Esophagus squamous epithelium (tissue), 5 donors: ENCODE measurements at places on chromosomes 2 and 18. TPM values are rescaled to one million over a fixed set of nuclear protein-coding genes. Genes with fewer than 3 reads are reported as not detected.

Gene SLC38A11
- total RNA-seq, result not detected

Gene HOXD1
- not detected for total RNA-seq

Gene CYTIP
- total RNA-seq, result 12.4 TPM

Gene PSMA8
- total RNA-seq, result not detected

Gene CXCR1
- total RNA-seq, result not detected

Gene ACTG2
- 110 TPM for total RNA-seq

GRCh38 chr2:86330001-86330400 lies 7.4 kb downstream of the REEP1 start:
- H3K4me3 ChIP-seq, result no peak overlapping the region
- DNase-seq, result no peak
- H3K36me3 ChIP-seq, result no peaks in the 10 kb centered on the region
- no peak overlapping the region for H3K27ac ChIP-seq
- H3K4me1 ChIP-seq, result no peaks in the 10 kb centered on the region
- no peaks in the 10 kb centered on the region for H3K27me3 ChIP-seq

GRCh38 chr18:75581336-75582131 lies 154.0 kb upstream of the SMIM21 start:
- no peak overlapping the region for H3K4me3 ChIP-seq
- no peaks in the 10 kb centered on the region for H3K27me3 ChIP-seq
- no peaks in the 10 kb centered on the region for H3K36me3 ChIP-seq
- H3K27ac ChIP-seq, result no peak overlapping the region
- no peaks in the 10 kb centered on the region for H3K4me1 ChIP-seq

- H3K36me3 ChIP-seq, result no peaks in the 10 kb centered on the region
- no peaks in the 10 kb centered on the region for H3K27me3 ChIP-seq
- peaks cover 30% of the 10 kb centered on the region for H3K4me1 ChIP-seq
- peak overlapping the region; percentile 86 for H3K27ac ChIP-seq
Observed at GRCh38 chr2:230794497-230794896, 70.2 kb upstream of the ITM2C start.

DNA sequence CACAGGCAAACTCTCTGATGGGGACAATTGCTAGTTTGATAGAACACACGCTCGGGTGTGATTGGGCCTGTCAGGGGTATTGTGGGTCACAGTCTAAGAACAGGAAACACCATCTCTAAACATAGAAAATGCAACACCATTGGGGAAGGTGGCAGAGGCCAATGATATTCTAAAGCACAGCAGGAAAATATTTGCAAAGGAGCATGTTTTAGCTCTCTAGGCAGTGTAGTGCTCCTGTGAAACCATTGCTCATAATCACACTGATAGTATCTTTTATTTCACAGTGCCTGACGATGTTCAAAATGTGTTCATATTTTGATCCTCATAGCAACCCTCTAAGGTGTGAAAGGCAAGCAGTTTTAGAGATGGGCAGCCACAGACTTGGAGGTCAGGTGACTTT lies 224.2 kb downstream of the CD226 start:
- no peak overlapping the region for H3K4me3 ChIP-seq
- no peaks in the 10 kb centered on the region for H3K27me3 ChIP-seq
- H3K36me3 ChIP-seq, result no peaks in the 10 kb centered on the region
- no peak for DNase-seq
- H3K4me1 ChIP-seq, result no peaks in the 10 kb centered on the region

- peak overlapping the region; percentile 61 for H3K27ac ChIP-seq
- no peak for DNase-seq
- H3K27me3 ChIP-seq, result no peaks in the 10 kb centered on the region
Observed at GRCh38 chr18:48375150-48375800, 33.9 kb downstream of the ZBTB7C start.

- H3K4me1 ChIP-seq, result no peaks in the 10 kb centered on the region
- H3K27me3 ChIP-seq, result no peaks in the 10 kb centered on the region
- no peak overlapping the region for H3K4me3 ChIP-seq
- no peak for DNase-seq
Observed at GRCh38 chr18:26301681-26302080, 75.4 kb downstream of the TAF4B start.

GRCh38 chr2:197828464-197829135 lies 24.2 kb downstream of the PLCL1 start:
- no peaks in the 10 kb centered on the region for H3K36me3 ChIP-seq
- H3K4me3 ChIP-seq, result no peak overlapping the region
- no peaks in the 10 kb centered on the region for H3K27me3 ChIP-seq
- peaks cover 3% of the 10 kb centered on the region for H3K4me1 ChIP-seq
- no peak for DNase-seq
- no peak overlapping the region for H3K27ac ChIP-seq

DNA sequence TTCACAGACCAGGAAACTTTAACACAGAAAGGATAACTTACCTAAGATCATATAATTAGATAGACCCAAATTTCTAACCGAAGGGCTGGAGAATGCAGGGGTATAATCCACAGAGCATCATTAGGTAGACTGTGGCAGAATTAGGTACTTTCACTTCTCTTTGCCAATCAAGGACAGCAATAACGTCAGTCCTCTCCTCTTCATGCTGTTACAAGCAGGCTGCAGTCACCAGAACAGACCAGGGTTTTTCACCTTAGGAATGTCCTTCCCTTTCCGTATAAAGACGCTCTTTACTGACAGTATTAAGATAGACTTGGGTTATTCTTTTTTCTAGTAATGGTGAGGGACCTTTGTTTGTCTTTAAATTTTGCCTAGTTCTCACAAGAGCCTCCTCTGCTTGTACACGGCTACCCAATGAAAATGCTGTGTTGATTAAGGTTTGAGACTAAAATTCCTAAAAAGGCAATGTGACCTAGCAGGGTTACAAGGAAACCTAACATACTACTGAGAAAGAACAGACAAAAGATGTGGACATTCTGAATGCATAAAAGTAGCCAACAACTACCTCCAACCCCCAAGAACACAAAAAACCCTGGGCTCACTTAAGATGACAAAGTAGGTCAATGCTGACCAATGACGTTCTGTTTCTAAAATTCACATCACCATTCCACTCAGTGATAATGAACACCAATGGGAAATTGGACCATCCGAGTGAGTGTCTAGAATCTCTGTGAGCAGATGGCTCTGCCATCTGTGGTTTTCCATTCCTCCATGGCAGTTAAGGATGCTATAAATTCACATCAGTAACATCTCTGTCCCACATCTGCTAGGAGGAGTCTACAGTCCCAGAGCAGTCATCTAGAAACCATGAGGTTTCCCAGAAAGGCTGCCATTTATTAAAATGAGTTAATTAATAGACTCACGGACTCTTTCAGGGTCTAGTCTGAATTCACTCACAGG lies 2.1 kb downstream of the PDIA6 start:
- H3K4me3 ChIP-seq, result no peak overlapping the region
- peak overlapping the region; percentile 0 for H3K27ac ChIP-seq
- H3K36me3 ChIP-seq, result no peaks in the 10 kb centered on the region

DNA sequence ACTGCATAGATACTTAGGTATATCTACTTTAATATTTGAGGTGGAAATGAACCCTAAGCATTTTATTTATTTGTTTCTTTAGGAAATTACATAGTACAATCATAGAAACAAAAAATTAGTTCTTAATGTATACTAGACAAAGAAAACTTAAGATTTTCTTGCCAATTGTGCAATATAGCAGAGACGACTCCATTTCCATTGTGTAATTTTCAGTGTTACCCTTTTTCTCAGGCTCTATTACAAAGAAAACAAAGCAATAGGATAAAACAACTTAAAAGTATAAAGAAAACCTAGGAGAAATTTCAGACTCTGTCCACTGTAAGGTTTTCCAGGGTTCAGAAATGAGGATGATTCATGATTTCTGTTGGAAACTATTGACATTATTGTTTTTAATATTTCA lies 89.0 kb upstream of the SERTAD2 start:
- no peak overlapping the region for H3K27ac ChIP-seq
- H3K4me3 ChIP-seq, result no peak overlapping the region
- no peaks in the 10 kb centered on the region for H3K36me3 ChIP-seq
- H3K27me3 ChIP-seq, result no peaks in the 10 kb centered on the region
- no peak for DNase-seq

DNA sequence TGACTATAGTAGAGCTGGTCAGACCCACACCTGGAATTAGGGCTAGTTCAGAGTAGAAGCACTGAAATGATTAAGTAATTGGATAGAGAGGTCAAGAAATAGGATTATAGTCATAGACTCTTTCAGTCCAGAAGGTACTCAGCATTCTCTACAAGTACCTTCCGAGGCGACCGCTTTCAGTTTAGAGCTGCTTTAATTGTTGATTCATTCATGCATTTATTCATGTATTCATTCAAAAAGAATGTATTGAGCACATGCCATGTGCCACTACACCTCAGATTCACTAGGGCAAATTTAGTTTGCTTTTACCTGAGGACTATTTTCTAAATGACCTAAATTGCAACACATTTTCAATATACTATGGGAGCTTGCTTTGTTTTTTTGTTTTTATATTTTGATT lies 48.7 kb downstream of the CRIM1 start:
- no peak overlapping the region for H3K27ac ChIP-seq
- no peak for DNase-seq
- H3K27me3 ChIP-seq, result no peaks in the 10 kb centered on the region
- no peaks in the 10 kb centered on the region for H3K36me3 ChIP-seq
- peaks cover 10% of the 10 kb centered on the region for H3K4me1 ChIP-seq
- H3K4me3 ChIP-seq, result no peak overlapping the region

DNA sequence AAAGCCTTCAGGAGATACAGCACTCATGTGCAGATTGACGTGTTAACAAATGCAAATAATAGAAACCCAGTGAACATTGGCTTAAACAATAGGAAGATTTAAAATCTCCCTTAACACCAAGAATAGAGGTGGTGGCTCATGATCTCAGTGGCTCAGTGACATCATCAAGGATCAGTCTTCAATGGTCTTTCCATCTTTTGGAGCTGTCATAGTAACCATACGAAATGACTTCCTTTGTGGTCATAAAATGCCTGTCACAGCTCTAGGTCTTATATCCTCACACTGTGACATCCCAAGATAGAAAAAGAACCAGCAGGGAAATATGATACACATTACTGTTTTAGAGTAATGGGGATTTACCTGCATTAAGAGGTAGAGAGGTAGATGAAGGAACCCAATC lies 59.6 kb upstream of the ACKR3 start:
- no peak overlapping the region for H3K4me3 ChIP-seq
- no peak overlapping the region for H3K27ac ChIP-seq
- no peaks in the 10 kb centered on the region for H3K27me3 ChIP-seq
- DNase-seq, result no peak
- H3K4me1 ChIP-seq, result no peaks in the 10 kb centered on the region

GRCh38 chr2:23520256-23520655 lies 135.3 kb downstream of the KLHL29 start:
- no peak overlapping the region for H3K4me3 ChIP-seq
- peaks cover 40% of the 10 kb centered on the region for H3K4me1 ChIP-seq
- H3K36me3 ChIP-seq, result no peaks in the 10 kb centered on the region
- no peak overlapping the region for H3K27ac ChIP-seq

DNA sequence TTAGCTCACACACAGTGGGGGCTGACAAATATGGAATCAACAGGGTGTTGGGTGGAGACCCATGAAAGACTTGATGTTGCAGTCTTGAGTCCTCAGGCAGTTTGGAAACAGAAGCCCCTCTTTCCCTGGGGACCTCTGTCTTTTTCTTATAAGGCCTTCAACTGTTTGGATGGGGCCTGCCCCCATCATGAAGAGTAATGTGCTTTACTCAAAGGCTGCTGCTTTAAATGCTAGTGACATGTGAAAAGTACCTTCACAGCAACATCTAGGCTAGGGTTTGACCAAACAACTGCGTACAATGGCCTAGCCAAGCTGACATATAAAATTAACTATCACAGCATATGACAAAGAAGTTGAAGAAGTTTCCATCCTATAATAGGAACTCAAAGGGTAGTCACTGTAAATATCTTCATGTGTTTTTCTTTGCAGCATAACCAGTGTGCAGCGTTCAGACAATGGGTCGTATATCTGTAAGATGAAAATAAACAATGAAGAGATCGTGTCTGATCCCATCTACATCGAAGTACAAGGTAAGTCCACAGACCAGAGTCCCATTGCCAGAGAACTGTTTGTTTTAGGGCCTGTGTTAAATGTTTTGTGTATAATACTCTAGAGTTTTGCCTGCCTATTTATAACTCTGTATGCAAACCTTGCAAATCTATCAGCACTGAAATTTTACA lies 46.3 kb downstream of the MERTK start:
- peaks cover 26% of the 10 kb centered on the region for H3K4me1 ChIP-seq
- DNase-seq, result no peak
- no peaks in the 10 kb centered on the region for H3K36me3 ChIP-seq
- no peaks in the 10 kb centered on the region for H3K27me3 ChIP-seq

DNA sequence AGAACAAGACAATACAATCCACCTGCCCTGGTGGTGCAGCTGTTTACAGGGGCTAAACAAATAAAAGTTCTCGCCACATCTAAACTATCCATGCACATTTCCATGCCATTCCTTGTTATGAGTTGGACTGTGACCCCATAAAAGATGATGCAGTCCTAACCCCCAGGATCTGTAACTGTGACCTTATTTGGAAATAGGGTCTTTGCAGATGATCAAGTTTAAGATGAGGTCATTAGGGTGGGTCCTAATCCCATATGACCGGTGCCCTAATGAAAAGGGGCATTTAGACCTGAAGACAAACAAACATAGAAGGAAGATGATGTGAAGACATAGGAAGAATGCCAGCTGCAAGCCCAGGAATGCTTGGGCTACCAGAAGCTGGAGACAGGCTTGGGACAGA lies 28.2 kb downstream of the THNSL2 start:
- H3K36me3 ChIP-seq, result no peaks in the 10 kb centered on the region
- peaks cover 13% of the 10 kb centered on the region for H3K4me1 ChIP-seq
- H3K27me3 ChIP-seq, result no peaks in the 10 kb centered on the region
- no peak overlapping the region for H3K4me3 ChIP-seq
- no peak for DNase-seq
